ENCODE measurements at places on chromosomes 5 and 9.

DNA sequence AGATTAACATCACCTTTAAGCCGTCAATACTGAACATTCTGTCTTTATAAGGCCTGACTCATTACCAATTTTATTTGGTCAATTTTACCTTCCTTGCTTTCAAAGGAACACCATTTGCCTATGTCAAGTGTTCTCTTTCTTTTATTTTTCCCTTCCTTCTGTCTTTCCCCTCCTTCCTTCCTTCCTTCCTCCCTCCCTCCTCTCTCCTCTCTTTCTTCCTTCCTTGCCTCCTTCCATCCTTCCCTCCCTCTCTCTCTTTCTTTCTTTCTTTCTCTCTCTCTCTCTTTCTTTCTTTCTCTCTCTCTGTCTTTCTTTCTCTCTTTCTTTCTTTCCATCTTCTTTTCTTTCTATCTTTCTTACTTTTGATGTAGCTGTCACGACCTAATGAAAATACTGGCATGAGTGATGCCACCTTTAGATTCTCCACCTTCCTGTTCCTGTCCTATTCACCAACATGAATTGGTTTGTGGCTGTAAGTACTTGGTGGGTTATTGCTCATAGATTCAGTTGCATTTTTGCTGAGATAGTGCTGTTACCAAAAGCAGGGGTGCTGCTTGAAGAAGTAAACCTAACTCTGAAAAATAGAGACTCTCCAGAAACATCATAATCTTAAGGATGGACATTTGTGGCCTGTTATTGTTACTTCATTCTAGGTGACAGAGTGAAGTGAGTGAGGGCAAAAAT, 33.8 kb downstream of the DOCK8 start:
- no peak for DNase-seq

GRCh38 chr9:37732086-37732741, 21.4 kb upstream of the TRMT10B start:
- no peak for DNase-seq

GRCh38 chr9:107105784-107106183, 177.3 kb upstream of the RAD23B start:
- DNase-seq = no peak

DNA sequence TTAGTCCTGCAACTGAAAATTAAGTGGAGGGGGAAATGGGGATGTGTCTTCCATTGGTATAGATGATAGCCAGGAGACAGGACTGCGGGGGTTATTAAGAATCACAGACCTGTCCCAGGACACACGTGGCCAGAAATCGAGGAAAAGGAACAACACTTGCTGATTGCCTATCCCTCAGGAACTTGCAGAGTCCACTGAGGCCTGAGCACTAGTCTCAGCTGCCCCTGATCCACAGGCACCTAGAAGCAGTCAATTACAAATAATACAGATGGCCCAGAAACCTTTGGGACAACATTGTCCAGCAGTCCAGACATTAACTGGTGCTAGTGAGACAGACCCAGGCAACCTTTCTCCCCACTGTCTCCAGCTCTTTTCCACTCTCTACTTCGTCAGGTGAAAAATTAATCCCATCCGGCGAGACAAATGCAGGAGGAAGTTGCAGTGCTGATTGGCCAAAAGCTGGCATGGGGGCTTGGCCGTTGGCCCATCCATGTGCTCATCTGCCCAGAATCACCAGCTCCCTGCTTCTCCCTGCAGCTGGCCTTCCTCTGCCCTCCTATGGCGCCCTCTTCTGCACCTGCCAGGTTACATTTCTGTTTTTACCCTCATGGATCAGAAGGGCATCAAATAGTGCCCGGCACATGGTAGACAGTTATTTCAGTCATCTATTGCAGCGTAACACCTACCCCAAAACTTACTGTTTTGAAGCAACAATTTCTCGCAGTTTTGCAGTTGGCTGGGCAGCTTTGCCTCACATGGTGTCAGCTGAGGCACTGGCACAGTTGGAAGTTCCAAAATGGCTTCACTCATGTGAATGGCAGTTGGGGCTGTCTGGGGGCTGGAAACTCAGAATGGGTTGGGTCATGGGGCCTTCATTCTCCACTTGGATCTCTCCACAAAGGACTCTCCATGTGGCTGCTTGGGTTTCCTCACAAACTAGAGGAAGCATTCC, 3.6 kb upstream of the B4GALT1 start:
- DNase-seq = peak; percentile 65

DNA sequence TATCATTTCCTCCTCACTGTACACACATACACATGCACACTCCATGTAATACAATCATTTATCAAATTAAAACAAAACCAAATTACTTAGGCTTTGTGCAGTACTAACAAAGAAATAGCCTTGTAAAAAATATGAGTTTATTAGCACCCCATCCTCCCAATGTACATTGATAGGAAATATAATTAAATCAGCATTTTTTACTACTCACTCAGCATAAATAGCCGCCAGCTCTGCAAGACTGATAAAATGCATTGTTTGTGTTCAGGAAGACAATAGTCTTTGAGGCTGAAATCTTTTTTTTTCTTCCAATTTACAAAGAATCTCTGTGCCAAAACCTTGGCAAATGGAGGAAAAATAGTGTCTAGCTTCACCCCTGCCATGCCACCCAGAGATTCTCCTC, 497.6 kb upstream of the ADAMTS16 start:
- no peak for DNase-seq

DNA sequence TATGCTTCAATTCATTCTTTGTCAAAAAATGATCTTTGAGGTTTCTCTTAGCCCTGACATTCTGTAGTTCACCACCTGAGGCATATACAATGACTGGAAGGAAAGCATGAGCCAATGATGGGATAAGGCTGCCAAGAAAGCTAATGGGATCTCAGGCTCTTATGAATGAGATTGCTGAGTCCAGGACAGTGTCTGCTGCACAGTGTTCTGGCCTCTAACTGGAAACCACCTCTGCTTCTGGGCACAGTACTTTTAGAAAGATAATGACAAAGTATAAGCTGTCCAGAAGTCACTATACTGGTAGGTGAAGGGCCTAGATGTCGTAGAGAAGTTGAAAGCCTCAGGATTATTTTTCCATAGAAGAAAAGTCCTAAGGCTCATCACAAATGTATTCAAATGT, 69.1 kb upstream of the PAPPA start:
- DNase-seq = no peak
